ENCODE measurements at places on chromosomes 13 and 19.

- no peak for DNase-seq
Measured at GRCh38 chr19:4199699-4200293, 17.3 kb downstream of the ANKRD24 start.

DNA sequence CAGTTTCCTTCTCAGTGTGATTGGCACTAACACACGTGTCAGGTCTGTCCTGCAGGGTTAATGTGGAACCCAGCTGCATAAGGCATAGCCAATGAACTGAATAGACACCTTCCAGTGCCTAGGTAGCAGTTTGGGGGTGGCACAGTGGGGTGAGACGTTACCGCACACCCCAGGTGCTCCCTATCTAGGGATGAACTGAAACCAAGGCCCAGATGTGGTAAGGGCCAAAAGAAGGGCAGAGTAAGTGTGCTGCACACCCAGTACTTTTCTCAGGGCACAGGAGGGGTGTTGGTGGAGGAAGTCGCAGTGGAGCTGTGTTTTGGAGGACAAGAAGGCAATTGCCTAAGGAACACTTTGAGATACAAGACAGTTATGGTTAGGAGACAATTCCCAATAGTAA is 317.9 kb upstream of the TSHZ3 start:
- no peak for DNase-seq

- DNase-seq: peak; percentile 56
Measured at GRCh38 chr19:11699931-11700794, 38.6 kb downstream of the ZNF823 start.

GRCh38 chr13:100528820-100529219 is 59.8 kb downstream of the GGACT start:
- DNase-seq: no peak

DNA sequence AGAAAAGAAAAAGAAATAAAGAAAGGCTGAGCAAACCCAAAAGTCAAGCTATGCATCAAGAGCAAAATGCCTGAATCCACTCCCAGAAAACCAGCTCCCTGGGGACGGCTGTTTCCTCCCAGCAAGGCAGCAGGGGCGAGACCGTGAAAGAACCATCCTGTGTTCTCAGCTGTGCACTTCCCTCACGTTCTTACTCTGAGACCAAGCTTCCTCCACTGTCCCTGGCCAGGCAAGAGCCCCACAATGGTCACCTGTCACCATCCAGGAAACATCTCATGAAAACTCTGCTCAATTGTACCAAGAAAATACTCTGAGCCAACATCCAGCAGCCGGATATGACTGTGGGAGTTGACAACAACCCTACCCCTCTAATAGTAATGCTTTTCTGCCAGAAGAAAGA is 22.9 kb downstream of the RAB20 start:
- DNase-seq: peak; percentile 71

- DNase-seq: no peak
Measured at GRCh38 chr19:30255791-30256495, 116.2 kb upstream of the ZNF536 start.

GRCh38 chr19:47389150-47389556 is 30.2 kb downstream of the MEIS3 start:
- DNase-seq: no peak

- DNase-seq: peak; percentile 66
Measured at GRCh38 chr13:49939321-49939720, 3.2 kb upstream of the SPRYD7 start.

DNA sequence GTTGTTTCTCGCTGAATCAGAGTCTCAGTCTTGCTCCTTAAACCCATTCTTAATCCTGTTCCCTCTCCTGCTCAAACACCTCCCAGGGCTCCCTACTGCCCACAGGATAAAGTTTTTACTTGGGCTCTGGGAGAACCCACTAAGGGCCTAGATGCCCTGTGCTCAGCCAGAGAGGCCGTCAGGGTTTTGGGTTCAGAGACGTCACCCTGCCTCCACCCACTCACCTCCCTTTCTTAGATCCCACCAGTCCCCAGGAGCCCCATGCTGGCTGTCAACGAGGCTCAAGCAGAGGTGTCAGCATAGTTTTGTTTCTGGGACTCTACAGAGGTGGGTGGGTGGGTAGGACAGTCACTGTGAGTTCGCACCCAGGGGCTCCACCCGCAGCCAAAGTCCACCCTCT is 15.5 kb upstream of the CYP4F2 start:
- DNase-seq: no peak

DNA sequence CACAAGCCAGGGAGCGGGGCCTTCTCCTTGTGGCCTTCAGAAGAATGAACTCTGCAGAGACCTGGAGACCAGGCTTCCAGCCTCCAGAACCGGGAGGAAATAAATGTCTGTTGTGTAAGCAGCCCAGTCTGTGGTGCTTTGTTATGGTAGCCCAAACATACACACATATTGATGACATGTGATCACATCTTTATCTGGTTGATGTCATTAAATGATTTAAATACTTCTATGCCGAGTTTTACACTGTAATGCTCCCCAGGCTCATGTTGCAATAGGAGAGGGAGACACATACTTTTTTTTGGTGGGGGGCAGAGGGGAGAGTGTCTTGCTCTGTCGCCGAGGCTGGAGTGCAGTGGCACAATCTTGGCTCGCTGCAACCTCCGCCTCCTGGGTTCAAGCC is 188.0 kb upstream of the IRS2 start:
- peak; percentile 18 for DNase-seq

DNA sequence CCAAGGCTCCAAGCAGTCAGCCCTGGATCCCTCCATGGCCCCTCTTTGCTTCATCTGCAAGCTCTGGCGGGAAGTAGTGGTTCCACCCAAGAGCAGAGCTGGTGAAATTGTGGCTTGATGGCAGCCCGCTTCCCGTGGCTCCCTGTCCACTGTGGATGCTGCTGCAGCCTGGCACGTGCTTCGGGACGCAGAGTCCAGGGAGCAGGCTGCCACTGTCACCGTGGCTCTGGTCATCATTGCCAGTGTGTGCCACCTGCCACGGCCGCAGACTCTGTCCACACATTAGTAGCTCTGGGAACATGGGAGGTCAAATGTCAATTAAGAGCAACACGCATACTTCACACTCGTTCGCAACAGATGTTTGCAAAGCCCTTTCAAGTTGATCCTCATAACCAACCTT is 40.8 kb upstream of the RNF17 start:
- no peak for DNase-seq

DNA sequence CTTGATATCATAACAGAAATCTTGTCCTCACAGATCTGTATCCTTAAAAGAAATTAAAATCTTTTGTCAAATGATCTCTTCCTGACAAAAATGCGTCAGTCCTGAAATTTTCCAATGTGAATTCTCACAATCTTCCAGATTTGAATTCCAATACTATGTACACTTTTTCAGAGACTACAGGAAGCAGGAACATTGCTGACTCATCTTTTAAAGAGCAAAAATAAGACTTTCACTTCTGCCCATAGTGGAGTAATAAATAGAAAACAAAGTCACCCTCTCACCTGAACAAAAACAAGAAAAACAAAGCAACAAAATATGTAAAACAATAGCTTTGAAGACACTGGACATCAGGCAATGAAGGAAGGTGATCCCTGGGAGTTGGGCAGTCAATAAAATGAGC is 167.0 kb upstream of the IPO5 start:
- DNase-seq: no peak

DNA sequence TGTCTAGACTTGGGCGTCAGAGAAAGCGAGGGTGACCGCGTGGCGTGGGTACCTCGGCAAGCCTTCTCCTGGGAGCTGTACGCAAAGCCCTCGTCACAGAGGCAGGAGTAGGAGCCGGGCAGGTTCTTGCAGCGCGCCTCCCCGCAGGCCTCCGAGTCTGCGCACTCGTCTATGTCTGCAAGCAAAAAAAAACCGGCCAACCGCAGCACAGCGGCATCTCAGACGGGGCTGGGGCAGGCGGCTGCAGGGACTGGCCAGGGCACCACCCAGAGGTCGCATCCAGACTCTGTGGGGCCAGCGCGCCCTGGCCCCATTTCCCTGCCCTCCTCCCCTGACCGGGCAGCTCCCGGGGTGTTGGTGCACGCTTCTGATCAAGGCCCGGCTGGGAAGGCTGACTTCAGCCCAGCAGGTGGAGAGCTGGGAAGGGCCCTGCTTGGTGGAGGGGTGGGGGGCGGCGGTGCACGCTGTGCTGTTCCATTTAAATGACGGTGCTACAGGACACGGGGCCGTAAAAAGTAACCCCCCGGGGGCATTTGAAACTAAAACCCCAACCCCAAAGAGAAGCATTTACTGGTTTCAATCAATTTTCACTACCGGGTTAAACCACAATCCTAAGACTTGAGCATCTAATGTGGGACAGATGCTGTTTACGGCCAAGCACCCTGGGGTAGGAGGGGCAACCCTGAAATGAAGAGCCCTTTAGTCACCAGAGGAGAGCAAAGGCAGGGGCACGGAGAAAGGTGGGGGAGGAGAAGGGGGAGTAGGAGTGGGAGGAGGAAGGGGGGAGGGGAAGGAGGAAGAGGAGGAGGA is 28.2 kb downstream of the GAS6 start:
- peak; percentile 62 for DNase-seq

DNA sequence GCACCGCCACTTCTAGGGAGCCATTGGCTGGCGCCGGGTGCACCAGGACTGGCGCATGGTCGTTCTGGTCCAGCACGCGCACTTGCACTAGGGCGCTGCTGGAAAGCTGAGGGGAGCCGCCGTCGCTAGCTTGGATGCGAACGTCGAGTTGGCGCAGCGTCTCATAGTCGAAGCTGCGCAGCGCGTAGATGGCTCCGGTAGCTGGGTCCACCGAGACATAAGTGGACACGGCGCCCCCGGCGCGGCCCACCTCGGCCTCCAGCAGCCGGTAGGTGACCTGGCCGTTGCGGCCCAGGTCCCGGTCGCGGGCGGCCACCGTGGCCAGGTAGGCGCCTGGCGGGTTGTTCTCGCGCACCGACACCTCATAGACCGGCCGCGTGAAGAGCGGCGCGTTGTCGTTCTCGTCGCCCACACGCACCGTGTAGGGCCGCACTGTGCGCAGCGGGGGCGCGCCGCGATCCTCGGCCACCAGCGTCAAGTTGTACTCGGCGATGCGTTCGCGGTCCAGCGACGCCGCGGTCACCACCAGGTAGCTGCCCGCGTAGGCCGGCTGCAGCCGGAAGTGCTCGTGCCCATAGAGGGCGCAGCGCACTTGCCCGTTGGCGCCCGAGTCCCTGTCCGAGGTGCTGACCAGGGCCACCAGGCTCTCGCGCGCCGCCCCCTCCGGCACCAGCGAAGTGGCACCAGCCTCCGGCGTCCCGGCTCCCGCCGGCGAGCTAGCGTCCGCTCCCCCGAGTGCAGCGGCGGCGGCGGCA is 1.7 kb downstream of the PCDH8 start:
- DNase-seq: peak; percentile 1

GRCh38 chr13:24747248-24748060 is 16.5 kb upstream of the RNF17 start:
- peak; percentile 2 for DNase-seq

DNA sequence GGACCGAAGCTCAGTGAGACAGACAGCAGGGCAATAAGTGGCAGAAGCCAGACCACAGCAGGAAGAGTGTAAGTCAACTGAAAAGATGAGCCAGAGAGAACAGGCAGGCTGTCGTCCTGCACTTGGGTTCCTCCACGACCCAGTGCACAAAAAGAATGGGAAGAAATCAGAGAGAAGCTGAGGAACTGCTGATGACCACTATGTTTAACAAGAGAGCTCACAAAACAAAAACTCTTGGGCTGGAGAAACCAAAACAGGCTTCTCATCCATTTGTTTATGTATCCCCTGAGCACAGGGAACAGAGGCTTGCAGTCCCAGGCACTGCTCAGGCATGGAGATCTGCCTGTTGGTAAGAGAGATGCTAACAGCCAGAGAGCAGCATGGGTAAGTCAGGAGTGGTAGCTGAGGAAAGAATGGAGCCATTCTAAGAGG is 14.0 kb downstream of the AKAP8L start:
- DNase-seq: no peak

DNA sequence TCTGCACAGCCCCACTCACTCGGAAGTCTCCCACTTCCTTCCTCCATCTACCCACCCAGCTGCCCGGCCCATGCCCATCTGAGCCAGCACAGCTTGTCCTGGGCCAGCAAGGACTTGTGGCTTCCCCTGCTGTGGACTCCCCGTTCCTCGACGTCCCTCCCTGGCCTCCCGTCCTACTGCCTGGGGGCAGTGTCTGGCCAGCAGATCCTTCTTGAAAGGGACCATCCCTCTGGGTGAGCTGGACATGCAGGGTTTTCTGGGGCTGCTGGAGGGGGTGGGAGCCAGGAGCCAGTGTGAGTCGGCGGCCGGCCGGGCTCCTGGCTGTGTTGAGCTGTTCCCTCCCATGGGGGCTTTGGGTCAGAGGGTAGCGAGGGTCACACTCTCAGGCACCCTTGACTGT is 26.7 kb downstream of the CRTC1 start:
- DNase-seq: no peak

- peak; percentile 99 for DNase-seq
Measured at GRCh38 chr19:2186071-2186846, 22.5 kb downstream of the DOT1L start.

DNA sequence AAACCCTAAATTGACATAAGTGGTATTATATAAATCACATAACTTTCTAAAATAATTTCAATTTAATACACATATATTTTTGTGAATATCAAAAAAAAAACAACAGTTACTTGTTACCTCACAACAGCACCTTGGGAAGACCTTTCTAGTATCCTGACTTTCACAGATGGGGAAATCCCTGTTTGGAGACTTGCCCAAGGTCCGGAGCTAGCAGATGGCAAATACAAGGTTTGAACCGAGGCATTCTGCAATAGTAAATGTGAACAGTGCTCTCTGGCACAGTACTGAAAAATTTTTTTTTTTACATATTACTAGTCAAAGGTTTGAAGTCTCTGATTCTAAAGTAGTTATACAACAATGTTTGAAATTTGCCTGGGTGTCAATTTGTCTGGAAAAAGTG is 104.5 kb downstream of the SUCLA2 start:
- DNase-seq: no peak

DNA sequence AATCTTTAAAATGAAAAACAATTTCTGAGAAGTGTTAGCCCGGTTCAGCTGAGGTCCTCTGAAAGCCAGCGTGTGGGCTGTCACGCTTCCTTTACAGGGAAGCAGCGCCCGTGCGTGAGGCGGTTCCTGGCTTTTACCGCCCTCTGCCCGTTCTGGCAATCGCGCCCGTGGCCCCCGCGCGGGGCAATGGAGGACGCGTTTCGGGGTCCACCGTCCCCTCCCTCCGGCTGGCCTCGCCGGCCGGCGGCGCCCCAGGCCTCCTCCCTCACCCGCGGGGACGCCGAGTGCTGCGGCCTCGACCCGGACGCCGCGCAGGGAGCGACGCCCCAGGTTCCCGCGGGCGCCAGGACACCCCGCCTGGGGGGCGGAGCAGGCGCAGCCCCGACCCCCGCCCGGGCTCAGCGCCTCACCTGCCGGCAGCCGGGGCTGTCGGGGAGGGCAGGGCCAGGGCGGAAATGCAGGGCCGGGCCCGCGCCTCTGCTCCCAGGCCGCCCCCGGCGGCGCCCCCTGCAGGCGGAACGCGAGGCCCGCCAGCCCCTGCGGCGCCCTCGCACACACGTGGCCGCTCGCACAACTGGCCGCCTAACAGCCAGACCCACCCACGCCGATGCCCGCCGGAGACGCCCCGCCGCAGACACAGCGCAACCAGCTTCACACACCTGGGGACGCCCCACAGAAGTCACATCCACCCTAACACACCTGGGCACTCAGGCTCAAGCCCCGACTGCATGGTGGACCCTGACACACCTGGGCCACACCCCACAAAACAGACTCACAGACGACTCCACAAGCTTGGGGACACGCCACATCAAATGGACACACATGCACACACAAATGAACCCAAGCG is at the start of gene GGACT:
TSS of gene GGACT (minus strand) at position 459 of the 847 bp plus-strand sequence. CDS start 56,198 bp downstream, outside the sequence.
- DNase-seq: peak; percentile 47

- DNase-seq: peak; percentile 51
Measured at GRCh38 chr13:93535251-93535650, 308.6 kb downstream of the GPC6 start.
